ENCODE measurements at places on chromosomes 11 and 22. TPM values are rescaled to one million over a fixed set of nuclear protein-coding genes. Genes with fewer than 3 reads are reported as not detected.

UPK2 gene
- not detected for total RNA-seq

OR2AG1 gene
- not detected for total RNA-seq

GALR3 gene
- not detected for total RNA-seq

THAP12 gene
- 52.1 TPM for total RNA-seq

BRSK2 gene
- total RNA-seq = 0.15 TPM

PANX3 gene
- not detected for total RNA-seq

GAS2L1 gene
- total RNA-seq = 16.3 TPM

RAG2 gene
- not detected for total RNA-seq

CDC45 gene
- total RNA-seq = 55.8 TPM

RASSF10 gene
- not detected for total RNA-seq

SCGB2A2 gene
- not detected for total RNA-seq
